ENCODE measurements at places on chromosomes 7 and 10.

- DNase-seq, result no peak
These were observed 96.3 kb downstream of the RNF216 start for GRCh38 chr7:5685205-5685604.

DNA sequence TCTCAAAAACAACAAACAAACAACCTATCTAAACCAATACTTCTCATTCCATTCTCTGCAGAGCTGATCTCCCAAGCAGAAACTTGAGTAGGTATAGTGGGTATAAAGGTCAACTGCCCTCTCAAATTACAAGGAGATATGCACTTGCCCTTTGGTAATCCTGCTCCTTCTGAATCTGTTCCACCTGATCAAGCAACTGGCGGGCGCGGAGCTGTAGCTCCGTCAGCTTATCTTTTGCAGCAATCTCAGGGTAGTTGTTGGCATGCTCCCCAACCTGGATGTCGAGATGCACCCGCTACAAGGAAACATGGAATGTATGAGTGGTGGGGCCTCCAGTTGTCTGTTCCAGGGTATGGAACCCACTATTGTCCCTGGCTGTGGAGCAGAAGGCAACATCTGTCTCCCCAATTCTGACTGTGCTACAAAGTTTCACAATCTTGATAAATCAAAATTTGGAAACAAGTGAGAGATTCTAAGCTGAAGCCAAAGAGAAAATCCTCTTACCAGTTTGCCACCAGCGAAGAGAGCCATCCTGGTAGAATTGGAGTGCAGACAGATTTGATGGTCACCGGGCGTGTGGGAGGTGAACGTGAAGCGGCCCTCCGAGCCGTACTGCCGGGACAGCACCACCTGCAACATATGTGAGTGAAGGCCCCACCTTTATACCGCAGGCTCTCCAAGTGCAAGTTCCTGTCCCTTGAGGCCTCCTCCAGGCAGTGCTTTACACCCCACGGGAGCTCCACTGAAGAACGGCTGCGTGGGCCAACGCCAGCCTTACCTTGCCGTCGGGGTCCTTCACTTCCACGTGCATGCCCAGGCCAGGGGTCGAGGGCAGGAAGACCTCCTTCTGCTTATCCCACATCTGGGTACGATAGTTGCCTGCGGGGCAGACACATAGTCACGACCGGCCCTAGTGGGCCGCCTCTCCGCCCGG is 819 bp downstream of the TMED4 start:
- DNase-seq, result peak; percentile 55

DNA sequence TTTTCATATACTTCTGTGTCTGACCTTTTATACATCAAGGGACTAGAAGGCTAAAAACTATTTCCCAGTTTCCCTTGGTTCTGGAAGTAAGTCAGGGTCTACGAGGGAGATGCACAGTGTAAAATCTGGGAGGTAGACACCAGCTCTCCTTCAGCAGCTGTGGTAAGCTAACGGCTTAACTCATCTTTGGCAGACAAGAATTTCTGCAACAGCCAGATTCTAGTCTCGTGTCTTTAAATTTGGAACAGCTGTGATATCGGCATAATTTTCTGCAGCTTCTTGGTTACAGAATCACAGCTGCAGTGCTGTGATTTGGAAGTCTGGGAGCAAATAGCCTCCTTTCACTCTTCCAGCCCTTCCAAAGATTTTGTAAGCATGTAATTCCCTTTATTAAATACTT is 37.4 kb upstream of the ABCB4 start:
- no peak for DNase-seq

- DNase-seq, result no peak
These were observed 79.0 kb upstream of the POM121L12 start for GRCh38 chr7:52956379-52956915.

DNA sequence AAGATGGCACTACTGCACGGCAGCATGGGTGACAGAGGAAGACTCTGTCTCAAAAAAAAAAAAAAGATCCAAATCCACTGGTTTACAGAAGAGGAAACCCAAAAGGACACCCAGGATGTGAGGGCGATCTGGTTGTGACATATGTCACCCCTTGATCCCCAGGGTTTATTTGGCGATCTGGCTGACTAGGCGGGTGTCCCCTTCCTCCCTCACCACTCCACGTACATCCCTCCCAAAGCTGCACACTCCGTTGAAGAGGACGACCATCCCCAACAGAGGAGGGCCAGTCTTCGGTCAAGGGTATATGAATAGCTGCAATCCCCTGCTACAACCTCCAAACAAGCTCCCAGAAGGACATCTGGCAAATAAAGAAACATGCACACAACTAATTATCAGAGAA is 111.6 kb downstream of the HTR5A start:
- no peak for DNase-seq

DNA sequence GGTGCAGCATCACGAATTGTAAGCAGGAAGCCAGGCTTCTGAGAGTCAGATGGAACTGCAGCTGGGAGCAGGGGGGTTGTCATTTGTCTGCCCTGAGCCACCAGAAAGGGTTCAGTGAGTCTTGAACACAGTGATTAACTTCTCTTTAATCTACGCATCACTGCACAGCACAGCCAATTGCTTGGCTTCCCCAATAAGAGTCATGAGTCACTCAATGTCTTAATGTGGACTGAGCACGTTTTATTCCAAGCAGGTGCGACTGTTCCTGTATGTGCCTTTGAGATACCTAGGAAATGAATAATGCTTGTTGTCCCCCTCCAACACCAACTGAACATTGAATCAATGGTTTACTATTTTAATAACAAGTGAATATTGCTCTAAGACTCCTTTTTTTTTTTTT is 26.0 kb upstream of the PLEKHA1 start:
- no peak for DNase-seq

GRCh38 chr10:26524161-26524896 is 86.2 kb downstream of the APBB1IP start:
- no peak for DNase-seq

GRCh38 chr7:140155428-140155827 is 21.4 kb downstream of the KDM7A start:
- no peak for DNase-seq

DNA sequence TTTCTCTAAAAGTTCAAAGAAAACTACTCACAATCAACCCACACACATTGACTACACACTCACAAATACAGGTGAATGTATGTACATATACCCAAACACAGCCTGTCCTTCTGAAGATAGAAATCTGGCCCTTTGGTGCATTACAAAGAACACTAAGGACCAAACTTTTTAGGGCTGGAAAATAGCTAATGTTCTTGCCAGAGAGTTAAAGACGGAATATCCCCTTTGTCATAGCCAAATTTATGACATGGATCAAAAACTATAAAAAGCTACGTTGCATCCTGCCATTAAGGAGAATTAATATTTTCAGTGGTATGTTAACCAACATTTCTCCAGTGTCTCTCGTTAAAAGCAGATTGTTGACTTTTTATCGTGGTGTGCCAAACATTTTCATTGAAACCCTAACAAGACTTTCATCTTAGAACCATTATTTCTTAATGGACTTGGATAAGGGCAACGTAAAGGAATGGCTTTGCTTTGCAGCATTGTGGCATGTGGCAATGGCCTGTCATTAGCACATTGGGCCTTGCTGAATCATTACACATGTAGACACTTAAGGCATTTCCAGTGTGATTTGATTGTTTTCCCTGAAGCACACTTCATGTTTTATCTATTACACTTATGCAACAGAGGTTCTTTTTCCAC is 150.9 kb upstream of the MEOX2 start:
- no peak for DNase-seq

DNA sequence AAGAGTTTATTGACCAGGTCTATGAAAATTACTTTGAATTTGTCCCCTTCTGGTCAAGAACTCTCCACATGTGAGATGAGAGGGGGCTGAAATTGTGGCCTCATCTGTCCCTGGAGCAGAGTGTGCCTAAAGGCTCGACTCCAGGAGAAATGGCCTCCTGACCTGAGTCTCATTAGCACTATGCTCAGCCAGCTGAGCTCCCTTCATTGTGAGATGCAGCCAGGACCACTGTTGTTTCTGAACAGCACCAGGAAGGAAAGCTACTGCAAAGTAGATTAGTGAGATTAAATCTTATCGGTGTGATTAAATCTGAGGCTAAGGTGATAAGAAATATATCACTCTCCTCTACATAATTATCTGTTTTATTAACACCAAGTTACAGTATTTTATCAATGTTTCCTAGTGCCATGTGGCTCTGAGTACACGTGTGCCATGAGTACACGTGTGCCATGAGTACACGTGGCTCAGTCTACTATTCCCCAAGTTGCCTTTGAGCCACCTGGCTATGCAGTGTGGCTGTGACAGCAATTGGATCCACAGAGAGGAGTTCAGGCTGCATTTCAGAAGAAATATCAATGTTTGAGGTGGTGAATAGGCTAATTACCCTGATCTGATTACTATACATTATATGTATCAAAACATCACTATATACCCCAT is 126.9 kb downstream of the IPMK start:
- DNase-seq, result no peak

- DNase-seq, result no peak
These were observed 520 bp downstream of the FAM20C start for GRCh38 chr7:192701-193480.

- no peak for DNase-seq
These were observed 61.1 kb downstream of the CNOT4 start for GRCh38 chr7:135448753-135449152.

DNA sequence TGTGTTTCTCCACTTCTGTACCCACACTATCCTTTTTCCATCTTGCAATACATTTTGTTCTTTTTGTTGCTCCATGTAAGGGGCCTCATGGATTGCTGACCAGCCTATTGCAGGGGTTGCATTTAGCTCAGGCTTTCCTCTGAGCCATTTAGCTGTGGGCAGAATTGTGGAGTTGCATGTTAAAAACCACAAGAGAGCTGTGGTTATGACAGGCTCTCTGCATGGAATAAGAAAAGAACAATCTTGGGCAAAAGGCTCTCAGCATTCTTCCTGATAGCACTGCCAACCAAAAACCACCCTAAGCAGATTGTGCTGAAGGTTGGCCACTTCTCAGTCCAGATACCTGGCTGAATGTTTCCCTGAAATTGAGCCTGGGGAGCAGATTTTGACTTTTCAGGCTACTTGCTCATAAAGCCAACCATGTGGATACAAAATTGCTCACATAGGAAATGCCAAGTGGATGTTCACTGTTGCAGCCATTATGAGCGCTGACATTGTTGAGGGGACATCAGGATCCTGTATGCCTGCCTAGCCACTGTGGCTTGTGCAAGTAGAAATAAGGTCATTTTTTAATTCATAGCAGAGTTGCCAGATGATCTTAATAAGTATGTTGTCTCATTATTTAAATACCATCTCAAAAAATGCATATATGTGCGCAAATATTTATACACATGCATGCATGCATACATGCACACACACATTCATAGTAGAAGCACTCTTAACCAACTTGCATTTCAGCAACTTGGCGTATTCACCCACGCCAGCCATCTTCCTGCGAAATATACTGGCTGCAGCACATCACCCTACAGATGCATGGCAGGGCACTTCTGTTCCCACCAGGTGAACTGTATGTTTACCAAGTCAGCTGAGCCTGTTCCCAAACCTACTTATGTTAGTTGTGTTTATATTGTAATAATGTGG is 695.4 kb downstream of the LRMDA start:
- DNase-seq, result no peak

- DNase-seq, result peak; percentile 76
These were observed at the start of gene FUOM for GRCh38 chr10:133357285-133358161. Gene FUOM, minus strand, starts transcription at chr10:133358019. Its CDS starts 12 bp downstream, at chr10:133358007.

GRCh38 chr10:24251547-24251946 is 42.6 kb downstream of the KIAA1217 start:
- no peak for DNase-seq

GRCh38 chr7:156156734-156157408 is 344.6 kb upstream of the SHH start:
- DNase-seq, result no peak

GRCh38 chr7:48289656-48290055 is 118.4 kb downstream of the ABCA13 start:
- DNase-seq, result no peak

DNA sequence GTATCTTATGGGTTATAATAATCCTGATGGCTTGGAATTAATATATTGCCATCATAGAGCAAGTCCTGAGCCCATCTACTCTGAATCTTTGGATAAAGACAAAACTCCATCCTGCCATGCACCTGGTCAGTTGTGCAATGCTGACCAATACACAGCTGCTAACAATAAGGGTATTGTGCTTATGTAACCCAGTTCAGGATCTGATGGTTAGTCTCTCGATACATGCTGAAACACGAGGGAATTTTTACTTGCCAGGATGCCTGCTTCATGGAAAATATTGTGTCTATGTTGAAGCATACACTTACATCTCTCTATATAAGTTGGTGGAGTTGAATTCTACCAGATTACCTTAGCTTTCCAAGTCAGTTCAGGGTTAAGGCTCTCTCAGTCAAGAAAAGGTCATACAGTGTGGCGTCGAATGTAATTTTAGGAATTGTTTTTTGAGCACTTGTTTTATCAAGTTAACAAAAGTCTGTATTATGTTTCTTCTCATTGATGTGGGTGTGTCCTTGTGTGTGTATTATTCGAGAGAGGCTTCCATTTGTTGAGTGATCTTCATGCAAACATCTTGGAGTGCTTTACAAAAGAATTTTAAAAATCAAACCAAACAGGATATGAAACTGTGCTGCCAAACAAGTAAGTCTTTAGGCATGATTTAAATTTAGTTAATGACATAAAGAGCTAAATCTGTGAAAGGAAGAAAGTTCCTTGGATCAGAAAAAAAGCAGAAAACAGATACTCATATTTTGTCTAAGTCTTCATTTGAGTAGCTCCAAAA is 449.1 kb downstream of the SUGCT start:
- no peak for DNase-seq

GRCh38 chr10:102358712-102359382 is 36.7 kb upstream of the NFKB2 start:
- DNase-seq, result no peak

- DNase-seq, result no peak
These were observed 175.0 kb upstream of the PLXNA4 start for GRCh38 chr7:132751244-132751647.

DNA sequence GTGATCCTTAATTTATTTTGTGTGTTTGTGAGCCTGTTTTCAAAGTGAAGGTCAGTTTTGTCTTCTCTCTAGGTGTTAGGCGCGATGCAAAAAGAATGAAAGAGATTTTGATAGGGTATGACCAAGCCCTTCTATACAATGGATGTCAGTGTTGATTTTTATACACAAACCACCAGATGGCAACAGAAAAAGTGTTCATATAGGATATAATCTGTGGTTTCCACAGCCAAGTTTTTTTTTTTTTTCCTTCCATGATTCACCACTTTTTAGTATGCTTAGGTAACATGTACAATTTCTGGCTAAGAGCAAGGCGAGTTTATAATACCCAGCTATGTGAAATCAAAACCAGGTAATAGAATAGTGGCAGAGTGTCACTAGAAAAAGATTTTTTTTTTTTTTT is 8.1 kb downstream of the SDK1 start:
- DNase-seq, result no peak

GRCh38 chr7:142381727-142382390 is 124.0 kb upstream of the PRSS58 start:
- no peak for DNase-seq
